ENCODE measurements at places on chromosomes 3 and 15. TPM values are rescaled to one million over a fixed set of nuclear protein-coding genes. Genes with fewer than 3 reads are reported as not detected.

GRCh38 chr3:39467394-39468107 lies at the start of gene MOBP:
MOBP (plus strand) TSS chr3:39467680; CDS start chr3:39502070, 34,390 bp downstream.
- no peak for DNase-seq

DNA sequence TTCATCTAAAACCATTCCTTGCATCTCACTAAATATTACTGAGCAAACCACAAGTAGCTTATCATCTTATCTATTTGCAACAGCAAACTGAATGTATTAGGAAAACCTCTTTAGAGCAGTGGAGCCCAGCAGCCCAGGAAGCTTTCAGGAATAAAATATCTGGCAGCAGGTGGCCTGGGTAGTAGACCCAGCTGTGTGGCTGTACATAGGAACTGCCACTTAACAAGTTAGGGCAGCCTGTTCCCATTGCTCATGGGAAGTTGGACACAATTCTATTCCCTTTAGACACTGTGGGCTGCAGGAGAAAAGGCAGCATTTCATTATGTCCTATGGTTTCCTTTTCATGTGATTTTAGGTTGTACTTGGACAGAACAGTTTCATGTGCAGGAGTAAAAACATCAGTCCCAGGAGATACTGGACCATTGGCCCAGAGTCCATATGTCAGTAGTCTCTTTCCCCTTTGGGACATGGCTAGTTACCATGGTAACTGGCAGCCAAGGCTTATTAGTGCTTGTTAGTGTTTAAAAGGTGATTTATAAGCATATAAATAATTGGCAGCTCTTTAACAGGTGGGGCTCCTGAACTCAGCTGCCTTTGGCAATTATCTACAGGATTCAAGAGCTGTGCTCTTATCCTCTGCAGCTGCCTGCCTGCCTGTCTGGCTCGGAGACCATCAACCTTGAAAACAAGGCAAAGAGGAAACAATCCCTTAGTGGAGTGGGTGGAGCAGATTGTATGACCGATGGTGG lies 28.9 kb upstream of the LSAMP start:
- DNase-seq, result no peak

DNA sequence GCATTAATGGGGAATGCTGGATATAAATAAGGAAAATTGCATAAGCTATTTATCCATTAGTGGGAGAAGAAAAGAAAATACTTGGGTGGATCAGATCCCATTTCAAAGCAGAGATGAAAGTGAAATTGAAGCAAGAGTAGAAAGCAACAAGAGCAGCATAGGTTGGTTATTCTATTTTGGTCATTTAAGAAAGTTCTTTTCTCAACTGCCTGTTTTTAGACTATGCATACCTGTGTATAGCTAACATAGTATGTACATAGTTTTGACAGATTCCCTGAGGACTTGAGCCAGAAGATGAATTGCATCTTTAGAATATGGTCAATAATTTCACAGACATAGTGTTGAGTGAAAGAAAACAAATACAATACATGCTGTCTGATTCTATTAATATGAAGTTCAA lies 29.0 kb upstream of the DENND4A start:
- DNase-seq, result no peak

DNA sequence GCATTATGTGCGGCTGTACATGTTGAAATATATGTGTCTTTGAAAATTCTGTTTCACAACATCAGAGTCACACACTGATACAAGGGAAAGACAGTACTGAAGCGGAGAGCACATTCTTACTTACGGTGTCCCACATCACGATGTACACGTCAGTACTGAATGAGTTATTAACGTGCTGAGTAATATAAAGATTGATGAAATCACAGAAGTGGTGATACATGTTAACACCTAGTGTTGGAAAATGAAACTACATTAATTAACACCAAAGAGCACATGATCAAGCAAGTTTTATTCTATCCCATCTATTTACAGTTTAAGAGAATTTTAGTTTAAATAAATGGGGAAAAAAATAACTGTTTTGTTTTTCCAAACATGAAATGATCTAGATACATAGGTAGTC lies 15.6 kb downstream of the EOGT start:
- DNase-seq, result no peak

DNA sequence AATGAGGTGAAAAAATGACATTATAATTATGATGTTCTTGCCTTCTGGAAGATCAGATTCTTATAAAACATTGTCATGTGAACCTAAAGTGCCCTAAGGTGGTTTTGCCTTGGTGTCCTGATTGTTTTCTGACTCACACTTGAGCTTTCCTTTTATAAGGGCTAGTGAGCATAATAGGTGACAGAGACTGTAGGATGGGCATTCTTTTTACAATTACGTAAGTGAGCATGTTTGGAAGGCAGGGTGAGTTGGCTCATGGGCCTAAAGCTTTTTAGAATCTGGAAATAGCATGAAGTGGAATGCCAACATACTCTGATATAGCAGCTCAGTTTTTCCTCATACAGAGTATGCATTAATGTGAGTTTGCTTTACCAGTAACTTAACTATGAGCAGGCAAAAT lies 41.2 kb downstream of the CRYBG3 start:
- DNase-seq, result no peak

- no peak for DNase-seq
Observed at GRCh38 chr15:64337761-64338160, 18.2 kb downstream of the CSNK1G1 start.

Gene DGKG
- 0.04 TPM for total RNA-seq

DNA sequence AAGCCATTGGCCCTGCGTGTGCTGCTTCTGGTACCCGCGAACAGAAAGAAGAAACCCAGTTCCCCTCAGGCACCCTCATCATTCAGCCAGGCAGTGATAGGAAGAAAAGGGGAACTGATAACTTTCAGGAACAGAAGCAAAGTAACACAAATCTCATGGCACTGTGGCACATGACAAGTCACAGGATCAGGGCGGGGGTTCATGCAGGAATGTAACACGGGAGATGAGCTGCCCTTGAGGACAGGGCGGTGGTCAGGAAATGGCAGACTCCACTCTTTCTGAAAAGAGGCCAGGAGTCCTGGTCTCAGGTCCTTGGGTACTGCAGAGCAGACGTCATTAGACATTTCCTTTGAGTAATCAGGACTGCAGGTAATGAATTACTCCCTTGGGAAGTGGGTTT lies 95.5 kb downstream of the CCNL1 start:
- no peak for DNase-seq

Gene CRYGS
- 1.8 TPM for total RNA-seq

DNA sequence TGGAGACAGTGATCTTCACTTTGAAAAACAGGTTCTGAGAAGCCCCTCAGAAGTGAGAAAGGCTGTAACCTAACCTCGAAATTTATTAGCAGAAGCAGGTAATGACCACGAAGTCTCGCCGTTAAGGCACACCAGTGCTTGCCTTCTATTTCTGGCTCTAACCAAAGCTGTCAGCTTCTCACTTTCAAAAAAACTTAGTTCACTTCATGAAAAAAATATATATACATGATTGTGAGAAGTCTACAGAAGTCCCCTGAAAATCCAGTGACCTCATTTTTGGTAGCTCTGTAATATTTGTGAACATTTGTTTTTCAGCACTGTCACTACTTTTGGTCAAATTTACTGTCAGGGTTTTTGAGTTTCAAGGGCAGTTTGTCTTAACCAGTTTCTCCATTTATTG lies 19.1 kb upstream of the AKAP13 start:
- no peak for DNase-seq

Gene CPA3
- not detected for total RNA-seq

GRCh38 chr3:81749265-81749664 lies 12.2 kb downstream of the GBE1 start:
- DNase-seq, result no peak

Gene RHCG
- total RNA-seq, result 0.21 TPM

GRCh38 chr3:185272033-185272432 lies 18.2 kb upstream of the EHHADH start:
- DNase-seq, result no peak

Gene RAB7A
- total RNA-seq, result 111 TPM

GRCh38 chr3:15743587-15744009 lies 54.2 kb downstream of the ANKRD28 start:
- no peak for DNase-seq

DNA sequence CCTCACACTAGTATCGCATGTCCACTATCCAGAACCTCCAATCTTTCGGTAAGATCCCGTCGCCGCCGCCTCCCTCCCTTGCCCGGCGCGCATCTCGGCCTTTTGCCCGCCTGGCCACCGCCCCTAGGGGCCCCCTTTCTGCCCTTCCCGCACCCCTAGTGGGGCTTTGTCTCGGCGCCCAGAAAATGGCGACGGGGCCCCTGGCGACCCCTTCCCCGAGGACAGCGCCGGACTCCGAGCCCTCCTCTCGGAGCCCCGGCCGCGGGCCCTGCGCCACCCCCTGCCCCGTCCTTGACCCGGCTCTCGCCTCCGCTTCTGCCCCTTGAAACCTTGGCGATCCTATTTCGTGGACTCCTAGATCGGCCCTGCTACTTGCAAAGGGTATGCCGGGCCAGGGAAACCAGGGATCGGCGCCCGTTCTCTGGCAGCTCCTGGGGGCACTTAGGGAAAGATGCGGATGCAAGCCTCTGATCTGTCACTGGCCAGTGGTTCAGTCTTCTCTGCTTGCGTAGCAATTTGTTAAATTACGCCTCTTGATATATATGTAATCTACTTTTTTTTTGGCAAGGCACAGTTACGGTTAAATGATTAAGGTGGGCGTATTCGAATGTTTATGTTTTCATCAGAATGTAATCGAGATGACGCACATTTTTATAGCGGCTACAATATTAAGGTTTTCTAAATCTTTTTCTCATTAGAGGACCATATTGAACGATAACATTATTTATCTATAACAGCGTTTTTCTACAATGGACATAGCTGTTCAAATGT lies 603 bp downstream of the EIF1B start:
- DNase-seq, result no peak

DNA sequence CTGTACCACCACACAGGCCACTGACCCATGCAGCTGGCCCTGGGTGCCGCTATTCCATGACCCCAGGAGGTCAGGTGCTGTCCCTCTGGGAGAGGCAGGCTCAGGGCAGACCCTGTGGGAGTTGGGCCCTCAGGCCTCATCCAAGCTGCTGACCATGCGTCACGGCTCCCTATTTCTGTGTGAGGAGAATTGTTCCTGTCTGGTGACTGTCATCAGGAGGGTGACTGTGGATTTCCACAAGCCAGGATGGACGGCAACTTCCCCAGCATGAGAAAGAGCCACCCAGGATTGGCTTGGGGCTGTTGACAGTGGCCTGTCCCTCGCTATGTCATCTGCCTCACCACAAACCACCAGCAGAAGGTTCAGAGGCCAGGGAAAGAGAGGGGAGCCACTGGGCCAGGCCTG lies 41.4 kb downstream of the ZDHHC19 start:
- no peak for DNase-seq

Gene NME9
- total RNA-seq, result not detected

DNA sequence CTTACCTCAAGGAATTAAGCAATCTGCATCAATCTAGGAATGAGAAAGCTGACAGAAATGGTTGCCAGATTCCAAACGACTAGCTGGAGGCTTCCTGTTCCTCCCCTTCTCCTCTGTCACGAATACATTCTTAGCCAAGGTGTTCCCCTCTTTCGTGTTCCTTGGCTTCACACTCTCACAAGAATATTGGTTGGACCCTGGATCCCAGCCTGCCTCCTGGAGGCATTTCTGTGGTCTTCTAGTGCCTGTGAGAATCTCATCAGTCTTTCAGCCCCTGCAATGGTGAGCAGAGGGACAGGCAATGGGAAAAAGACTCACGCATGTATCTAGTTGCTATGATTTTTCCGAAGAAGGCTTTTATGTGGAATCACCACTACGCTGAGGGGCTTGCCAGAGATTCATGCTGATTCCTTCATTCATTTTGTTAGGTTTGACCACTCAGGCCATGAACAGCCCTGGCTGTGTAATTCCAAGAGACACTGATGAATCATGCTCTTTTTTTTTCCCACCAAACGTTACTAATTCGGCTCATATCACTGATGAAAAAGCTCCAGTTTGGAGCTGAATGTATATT lies 1.6 kb upstream of the P3H2 start:
- no peak for DNase-seq

DNA sequence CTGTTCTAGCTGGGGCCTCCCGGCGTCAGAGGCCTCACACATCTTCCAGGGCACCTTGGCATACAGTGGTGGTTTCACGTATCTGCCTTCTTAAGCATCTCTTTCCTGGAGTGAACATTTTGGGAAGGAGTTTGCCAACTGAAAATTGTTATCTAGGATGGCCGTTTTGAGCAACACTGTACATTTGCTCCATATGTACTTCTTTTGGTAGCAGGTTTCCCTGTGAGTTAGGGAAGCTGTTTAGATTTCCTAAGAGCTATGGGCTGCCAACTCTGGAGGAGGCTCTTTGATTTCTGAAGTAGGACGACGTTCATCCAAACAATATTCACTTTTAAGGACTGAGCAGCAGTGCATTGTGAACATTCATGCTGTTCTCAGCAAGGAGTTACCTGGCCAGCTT lies 665.9 kb downstream of the SQOR start:
- no peak for DNase-seq

DNA sequence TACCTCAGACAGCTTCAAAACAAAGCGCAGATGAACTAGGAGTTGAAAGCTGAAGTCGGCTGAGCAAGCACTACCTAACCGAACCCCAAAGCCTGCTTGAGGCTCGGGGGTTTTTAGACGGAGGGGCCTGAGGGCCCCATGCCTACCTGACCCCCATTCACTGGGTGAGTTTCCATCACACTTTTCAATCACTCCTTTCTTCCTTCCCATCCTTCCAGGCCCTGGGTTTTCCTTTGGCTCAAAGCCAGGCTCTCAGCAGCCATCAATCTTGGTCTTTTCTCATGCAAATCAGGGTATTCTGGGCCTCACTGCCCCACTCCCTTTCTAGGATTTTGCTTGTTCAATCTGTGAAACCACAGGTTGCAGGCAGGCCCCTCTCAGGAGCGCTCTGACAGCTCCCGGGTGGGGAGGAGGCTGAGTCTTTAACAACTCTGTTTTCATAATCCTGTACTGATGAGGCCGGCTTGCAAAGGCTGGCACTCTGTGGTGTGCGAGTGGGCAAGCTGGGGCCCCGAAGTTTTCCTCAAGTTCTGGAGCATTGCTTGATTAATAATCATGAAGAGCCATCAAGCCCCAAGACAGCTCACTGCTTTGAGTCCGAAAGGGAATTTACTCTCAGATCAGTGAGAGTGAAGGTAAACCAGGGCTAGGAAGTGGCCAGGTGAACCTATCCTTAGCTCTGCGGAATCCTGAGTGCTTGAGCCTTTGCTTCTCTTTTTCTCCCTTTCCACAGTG lies 97.6 kb downstream of the FRMD4B start:
- no peak for DNase-seq

DNA sequence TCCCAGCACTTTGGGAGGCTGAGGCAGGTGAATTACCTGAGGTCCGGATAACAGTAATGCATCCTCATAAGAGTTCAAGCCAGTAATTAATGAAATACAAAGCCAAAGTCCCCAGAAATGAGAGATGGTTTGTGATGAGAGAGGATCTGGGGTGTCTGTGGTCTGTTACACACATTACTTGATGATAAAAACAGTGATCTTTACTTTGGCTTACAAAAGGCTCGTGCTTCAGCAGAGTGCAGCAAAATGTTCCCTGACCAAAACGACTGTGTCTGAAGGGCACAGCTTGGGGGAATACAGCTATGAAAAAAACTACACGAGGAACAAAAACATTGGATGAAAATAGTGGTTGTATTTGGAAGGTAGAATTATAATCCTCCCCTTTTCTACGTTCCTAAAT lies 40.9 kb downstream of the CRTC3 start:
- DNase-seq, result no peak

Gene CHRM5
- total RNA-seq, result not detected

Gene CHDH
- 3.3 TPM for total RNA-seq
